ENCODE measurements at places on chromosomes 6 and 20.
A peak's percentile ranks its signal among the peaks of the same experiment; 100 is the strongest.

GRCh38 chr20:44627364-44628010 is 24.0 kb downstream of the ADA start:
- DNase-seq: no peak

DNA sequence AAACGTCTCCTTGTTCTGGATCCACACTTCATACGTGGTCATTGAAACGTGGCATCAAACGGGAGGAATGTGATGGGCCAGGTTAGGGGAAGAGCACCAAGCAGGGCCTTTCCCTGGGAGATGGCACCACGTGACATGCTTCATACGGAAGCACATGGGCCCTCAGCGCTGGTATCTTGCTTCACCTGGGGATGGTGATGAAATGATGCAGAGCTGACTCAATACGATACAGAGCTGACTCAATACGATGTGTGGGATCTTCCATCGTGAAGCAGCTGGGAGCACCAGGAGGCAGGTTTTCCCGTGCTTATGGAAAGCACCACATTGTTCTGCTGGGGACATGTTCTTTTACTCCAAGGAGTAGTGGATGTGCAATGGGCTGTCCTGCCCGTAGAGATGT is 22.5 kb upstream of the TAGAP start:
- DNase-seq: no peak

DNA sequence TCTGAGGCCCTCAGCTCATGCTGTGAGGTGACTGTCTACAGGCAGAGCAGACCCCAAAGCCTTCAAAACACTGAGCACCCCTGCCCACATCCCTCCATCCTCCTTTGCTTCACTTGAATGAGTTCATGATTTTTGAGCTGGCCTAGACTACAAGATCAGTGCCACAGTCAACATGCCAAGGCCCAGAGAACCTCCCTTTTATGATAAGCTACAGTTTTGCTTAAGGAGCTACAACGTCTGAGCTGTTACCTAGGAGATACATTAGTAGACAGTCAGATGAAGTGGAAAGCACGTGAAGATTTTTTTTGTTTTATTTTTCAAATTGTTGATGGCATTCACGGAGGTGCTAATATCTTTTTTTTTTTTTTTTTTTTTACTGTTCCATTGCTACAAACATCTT is 139.0 kb downstream of the SOBP start:
- no peak for DNase-seq

DNA sequence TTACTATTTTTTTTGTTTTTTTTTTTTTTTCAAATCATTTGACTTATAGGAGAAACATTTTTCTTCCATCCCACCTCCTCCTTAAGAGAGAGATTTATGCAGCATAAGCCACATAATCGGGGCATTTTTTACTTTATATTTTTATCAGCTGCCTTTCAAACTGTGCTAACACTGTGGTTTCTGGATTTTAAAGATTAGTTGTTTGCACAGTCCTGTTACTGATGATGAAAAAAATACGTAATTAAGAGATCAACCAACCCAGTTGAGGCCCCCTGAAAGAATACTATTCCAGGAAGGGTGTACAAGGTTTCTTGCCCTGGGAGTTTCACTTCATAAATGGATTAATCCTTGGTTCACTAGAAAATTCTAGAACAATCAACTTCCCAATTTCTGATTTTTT is 68.3 kb downstream of the MMS22L start:
- DNase-seq: peak; percentile 71

- DNase-seq: no peak
Observed at GRCh38 chr6:38024908-38025307, 205.4 kb downstream of the ZFAND3 start.

DNA sequence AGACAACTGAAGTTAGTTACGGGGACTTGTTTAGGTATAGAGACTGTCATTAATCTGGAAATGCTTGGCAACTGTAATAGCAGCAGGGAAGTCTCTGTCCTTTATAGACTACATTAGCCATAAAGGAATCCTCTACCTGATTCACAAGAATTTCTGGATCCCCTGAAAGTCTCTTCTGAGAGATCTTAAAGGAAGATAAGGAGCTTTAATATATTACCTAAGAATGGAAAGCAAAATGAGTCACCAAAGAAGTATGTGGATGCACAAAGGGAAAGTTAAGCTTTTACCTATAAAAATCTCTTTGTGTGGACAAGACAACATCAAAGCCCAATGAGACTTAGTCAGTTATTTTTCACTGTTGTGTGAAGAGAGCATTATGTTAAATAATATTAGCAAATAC is 92.2 kb upstream of the RSPO3 start:
- no peak for DNase-seq

GRCh38 chr6:128174724-128175123 is 273.9 kb upstream of the THEMIS start:
- no peak for DNase-seq

DNA sequence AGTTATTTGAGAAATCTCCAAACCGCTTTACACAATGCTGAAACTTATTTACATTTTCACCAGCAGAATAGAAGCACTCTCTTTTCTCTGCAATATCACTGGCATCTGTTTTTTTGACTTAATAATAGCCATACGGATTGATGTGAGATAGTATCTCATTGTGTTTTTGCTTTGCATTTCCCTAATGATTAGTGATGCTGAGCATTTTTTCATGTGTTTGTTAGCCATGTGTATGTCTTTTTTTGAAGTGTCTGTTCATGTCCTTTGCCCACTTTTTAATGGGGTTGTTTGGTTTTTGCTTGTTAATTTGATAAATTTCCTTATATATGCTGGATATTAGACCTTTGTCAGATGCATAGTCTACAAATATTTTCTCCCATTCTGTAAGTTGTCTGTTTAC is 73.6 kb downstream of the FBXO5 start:
- no peak for DNase-seq

DNA sequence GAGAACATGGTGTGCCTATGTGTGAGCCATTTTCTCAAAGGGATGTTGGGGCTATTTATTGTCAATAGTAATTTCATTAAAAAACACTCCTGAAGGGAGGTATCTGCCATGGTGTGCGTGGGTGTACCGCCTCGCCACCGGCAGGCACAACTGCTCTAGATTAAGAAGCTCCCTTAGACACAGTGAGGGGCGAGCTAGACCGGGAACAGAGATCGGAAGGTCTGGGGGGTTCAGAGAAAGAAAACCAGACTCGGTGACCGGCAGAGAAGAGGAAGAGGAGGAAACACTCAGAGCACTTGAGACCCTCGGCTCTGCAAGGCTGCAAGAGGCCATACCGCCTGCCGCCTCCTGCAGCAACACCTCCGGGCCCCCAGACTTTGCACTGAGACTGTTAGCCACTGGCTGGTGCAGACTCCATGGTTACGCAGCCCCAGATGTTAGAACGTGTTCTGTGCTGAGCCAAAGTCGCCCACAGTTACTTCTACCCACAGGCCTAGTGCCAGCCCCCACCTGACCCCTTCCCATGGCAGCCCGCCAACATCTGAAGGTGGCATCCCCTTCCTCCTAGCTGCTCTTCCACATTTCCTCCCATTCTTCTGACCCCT is 18.1 kb downstream of the PXDC1 start:
- DNase-seq: no peak

DNA sequence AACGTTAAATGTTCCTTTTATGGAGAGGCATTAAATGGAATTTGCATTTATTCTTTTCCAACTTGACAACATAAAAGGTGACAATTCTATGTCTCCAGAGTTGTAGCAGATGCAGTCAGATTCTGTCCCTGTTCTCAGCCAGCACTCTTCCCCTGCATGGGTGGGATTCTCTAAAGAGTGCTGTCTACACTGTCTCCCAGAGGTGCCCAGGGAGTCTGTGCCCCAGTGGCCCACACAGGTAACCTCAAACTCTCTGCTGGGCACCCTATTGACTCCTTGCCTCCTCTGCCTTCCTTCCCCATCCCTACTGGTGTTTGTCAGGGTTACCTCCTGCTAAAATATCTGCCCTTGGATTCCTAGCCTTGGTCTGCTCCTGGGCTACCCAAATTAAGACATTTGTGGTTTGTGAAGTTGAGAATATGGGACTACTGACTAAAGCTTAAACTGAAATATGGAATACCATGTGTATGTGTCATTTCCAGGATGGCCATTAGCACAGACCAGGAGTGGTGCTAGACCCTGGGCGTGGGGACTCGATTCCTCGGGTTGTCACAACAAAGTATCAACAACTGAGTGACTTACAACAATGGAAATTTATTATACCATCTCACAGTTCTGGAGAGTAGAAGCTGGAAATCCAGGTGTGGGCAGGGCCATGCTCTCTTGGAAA is 284.7 kb downstream of the CDH26 start:
- no peak for DNase-seq

GRCh38 chr6:153207006-153207405 is 75.9 kb upstream of the RGS17 start:
- DNase-seq: no peak

DNA sequence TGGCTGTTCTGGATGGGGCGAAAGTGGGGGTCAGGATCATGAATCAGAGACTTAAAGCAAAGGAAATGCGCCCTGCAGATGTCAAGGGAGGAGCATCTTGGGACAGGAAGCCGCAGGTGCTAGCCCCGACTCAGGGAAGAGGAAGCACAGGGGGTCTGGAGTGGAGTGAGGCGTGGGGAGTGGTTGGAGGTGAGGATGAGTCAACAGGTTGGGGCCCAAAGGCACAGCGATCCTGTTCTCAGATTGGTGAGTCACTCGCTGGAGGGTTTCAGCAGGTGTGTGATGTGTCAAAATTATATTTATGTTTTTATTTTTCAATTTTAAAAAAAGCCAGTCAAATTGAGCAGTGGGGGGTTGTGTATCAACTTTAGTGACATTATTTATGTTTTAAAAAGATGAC is 19.0 kb downstream of the PACSIN1 start:
- DNase-seq: peak; percentile 29

GRCh38 chr6:156555116-156555515 is 222.1 kb upstream of the ARID1B start:
- DNase-seq: peak; percentile 25

GRCh38 chr6:4924661-4925271 is 79.1 kb downstream of the RPP40 start:
- DNase-seq: peak; percentile 86

GRCh38 chr20:10674684-10675449 is 1.1 kb upstream of the JAG1 start:
- DNase-seq: peak; percentile 82

DNA sequence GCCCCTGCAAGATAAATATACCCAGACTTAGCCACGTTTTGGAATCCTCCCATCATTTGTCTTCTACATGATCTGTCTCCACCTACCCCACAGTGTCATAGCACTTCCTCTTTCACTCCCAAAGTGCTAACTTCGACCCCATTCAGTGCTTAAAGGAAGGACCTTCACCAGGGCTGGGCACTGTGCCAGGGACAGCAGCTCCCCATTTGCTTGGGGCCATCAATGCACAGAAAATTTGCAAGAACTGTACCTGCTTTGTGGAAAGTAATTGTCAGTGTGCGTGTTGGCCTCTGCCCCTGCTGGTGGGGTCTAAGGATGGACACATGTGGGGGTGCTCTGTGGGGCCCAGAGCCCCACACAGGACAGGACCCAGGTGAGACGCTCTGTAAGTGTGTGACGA is 5.2 kb upstream of the BPIFA2 start:
- DNase-seq: peak; percentile 63

DNA sequence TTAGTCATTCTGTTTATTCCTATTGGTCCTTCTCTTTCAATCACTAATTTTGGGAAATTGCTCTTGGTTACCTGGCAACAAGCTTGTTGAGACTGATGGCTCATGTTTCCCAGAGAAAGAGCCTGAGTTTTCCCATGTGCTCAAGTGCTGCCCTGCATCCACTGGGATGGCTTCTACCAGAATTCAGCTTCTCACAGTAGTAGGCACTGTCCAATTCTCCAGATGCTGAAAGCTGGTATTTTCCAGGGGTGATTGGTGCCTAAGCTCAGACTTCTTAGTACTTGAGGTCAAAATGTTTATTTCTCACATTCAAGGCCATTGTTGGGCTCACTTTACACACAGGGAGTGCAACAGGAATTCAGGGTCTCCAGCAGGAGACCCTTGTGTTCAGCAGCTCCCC is 29.1 kb upstream of the SLC2A12 start:
- DNase-seq: no peak

GRCh38 chr6:140879946-140880345 is 1252.8 kb upstream of the GJE1 start:
- DNase-seq: no peak

GRCh38 chr6:45047573-45047972 is 280.6 kb upstream of the RUNX2 start:
- DNase-seq: peak; percentile 10

- DNase-seq: no peak
Observed at GRCh38 chr6:122785891-122786290, 3.2 kb upstream of the SMPDL3A start.

DNA sequence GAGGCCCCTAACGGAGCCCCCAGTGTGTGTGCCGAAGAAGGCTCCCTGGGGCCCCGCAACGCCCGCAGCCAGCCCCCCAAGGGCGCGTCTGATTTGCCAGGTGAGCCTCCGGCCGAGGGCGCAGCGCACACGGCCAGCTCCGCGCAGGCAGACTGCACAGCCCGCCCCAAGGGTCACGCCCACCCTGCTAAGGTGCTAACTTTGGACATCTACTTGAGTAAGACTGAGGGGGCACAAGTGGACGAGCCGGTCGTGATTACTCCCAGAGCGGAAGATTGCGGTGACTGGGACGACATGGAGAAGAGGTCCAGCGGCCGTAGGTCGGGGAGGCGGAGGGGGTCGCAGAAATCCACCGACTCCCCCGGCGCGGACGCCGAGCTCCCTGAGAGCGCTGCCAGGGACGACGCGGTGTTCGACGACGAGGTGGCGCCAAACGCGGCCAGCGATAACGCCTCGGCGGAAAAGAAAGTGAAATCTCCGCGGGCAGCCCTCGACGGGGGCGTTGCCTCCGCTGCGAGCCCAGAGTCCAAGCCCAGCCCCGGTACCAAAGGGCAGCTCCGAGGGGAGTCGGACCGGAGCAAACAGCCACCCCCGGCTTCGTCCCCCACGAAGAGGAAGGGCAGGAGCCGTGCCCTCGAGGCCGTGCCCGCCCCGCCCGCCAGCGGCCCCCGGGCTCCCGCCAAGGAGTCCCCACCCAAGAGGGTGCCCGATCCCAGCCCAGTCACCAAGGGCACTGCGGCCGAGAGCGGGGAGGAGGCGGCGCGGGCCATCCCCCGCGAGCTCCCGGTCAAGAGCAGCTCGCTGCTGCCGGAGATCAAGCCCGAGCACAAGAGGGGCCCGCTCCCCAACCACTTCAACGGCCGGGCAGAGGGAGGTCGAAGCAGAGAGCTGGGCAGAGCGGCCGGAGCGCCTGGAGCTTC is 117.0 kb downstream of the RTN4IP1 start:
- peak; percentile 70 for DNase-seq

DNA sequence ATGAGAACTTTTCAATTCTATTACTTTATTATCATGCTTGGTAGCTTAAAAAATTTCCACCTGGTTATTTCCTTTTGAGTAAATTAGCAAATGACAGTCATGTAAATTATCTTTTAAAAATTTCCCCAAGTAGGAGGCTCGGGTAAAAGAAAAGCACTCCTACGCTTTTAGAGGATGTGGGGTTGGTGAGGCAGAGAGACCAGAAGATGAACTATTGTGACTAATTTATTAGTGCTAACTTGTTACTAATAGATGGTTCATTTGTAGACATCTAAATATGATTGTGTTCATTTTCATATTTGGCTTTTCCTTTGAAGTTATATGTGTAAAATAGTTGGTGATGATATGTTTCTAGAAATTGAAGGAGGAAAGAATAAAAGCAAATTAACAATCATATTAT is 27.0 kb downstream of the ZNF292 start:
- no peak for DNase-seq
